ENCODE measurements at places on chromosomes 1 and 21.

DNA sequence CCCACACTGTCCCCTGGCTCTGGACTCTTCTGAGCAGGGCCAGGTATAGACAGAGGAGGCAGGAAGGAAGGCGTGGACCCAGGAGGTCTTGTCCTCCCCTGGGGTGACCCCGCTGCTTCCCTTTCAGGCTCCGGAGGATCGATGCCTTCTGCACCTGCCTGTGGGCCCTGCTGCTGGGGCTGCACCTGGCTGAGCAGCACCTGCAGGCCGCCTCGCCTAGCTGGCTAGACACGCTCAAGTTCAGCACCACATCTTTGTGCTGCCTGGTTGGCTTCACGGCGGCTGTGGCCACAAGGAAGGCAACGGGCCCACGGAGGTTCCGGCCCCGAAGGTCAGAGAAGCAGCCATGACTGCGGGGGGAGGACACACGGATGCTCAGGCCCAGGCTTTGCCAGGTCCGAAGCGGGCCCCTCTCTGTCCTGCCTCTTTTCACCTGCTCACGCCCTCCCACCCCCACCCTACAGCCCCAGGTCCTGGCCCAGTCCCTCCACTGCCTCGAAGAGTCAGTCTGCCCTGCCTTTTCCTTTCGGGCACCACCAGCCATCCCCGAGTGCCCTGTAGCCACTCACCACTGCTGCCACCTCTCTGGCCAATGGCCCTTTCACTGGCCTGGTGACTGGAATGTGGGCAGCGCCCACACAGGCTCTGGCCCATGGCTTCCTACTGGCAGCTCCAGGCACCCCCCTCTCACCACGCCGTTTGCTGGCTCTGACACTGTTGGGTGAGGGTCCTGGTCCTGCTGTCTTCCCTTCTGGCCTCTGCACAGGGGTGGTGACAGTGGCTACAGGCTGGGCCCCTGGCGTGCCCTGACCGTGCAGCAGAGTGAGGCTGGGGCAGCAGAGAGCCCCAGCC is 13.5 kb downstream of the TMEM201 start:
- H3K27ac ChIP-seq: no peak overlapping the region
- no peaks in the 10 kb centered on the region for H3K27me3 ChIP-seq
- no peak overlapping the region for H3K4me3 ChIP-seq
- peaks cover 3% of the 10 kb centered on the region for H3K36me3 ChIP-seq
- no peaks in the 10 kb centered on the region for H3K4me1 ChIP-seq

GRCh38 chr1:224047538-224047937 is 66.4 kb upstream of the FBXO28 start:
- H3K27me3 ChIP-seq: no peaks in the 10 kb centered on the region
- peak; percentile 13 for DNase-seq
- H3K36me3 ChIP-seq: no peaks in the 10 kb centered on the region
- H3K4me1 ChIP-seq: no peaks in the 10 kb centered on the region
- no peak overlapping the region for H3K4me3 ChIP-seq

- H3K36me3 ChIP-seq: no peaks in the 10 kb centered on the region
- no peak overlapping the region for H3K27ac ChIP-seq
- peaks cover 10% of the 10 kb centered on the region for H3K4me1 ChIP-seq
- peaks cover 5% of the 10 kb centered on the region for H3K27me3 ChIP-seq
These were observed 21.5 kb upstream of the STMN1 start for GRCh38 chr1:25927521-25928265.

- H3K4me1 ChIP-seq: no peaks in the 10 kb centered on the region
- no peak overlapping the region for H3K27ac ChIP-seq
- H3K27me3 ChIP-seq: no peaks in the 10 kb centered on the region
- DNase-seq: no peak
- H3K36me3 ChIP-seq: no peaks in the 10 kb centered on the region
These were observed 720.2 kb downstream of the PTPRU start for GRCh38 chr1:29956349-29957030.

- H3K27me3 ChIP-seq: no peaks in the 10 kb centered on the region
- no peak overlapping the region for H3K4me3 ChIP-seq
- DNase-seq: no peak
- no peak overlapping the region for H3K27ac ChIP-seq
- no peaks in the 10 kb centered on the region for H3K36me3 ChIP-seq
These were observed 3.6 kb upstream of the VWA1 start for GRCh38 chr1:1431845-1432273.

- DNase-seq: no peak
- H3K4me1 ChIP-seq: no peaks in the 10 kb centered on the region
- H3K36me3 ChIP-seq: no peaks in the 10 kb centered on the region
- no peak overlapping the region for H3K27ac ChIP-seq
- no peaks in the 10 kb centered on the region for H3K27me3 ChIP-seq
These were observed 81.1 kb upstream of the CNTN2 start for GRCh38 chr1:204961765-204962419.

DNA sequence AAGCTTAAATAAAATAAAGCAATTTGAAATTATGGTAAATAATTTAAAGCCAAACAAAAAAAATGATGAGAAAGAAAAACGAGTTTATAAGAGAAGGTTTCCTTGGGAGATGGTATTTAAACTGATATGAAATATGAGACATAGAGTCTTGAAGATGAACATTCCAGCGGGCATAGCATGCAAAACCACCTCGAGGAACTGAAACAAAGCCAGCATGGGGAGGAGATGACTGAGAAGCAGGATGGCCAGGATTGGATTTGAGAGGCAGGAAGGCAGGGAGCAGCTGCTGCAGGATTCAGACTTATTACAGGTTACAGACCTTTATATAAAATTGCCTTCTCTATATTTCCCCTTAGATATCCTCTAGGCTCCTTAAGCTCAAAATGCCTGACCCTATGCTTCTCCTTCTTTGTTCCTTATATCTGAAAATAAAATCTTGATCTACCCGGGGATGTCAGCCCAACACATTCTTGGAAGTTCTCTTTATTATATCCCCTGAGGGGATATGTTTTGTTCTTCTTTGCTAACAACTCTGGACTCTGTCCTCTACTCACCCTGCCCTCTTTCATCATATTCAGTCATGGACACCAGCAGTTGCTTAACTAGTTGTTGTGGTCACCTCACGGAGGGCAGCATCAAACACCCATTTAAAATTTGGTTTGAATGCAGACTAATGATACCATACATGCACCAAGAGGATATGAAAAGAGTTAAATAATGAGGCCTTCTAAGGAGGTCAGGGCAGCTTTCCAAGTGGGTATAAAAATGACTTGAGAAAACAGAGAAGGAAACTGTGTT is 719.1 kb upstream of the B3GALT2 start:
- H3K4me3 ChIP-seq: no peak overlapping the region
- H3K27me3 ChIP-seq: no peaks in the 10 kb centered on the region
- no peaks in the 10 kb centered on the region for H3K4me1 ChIP-seq
- H3K27ac ChIP-seq: no peak overlapping the region

DNA sequence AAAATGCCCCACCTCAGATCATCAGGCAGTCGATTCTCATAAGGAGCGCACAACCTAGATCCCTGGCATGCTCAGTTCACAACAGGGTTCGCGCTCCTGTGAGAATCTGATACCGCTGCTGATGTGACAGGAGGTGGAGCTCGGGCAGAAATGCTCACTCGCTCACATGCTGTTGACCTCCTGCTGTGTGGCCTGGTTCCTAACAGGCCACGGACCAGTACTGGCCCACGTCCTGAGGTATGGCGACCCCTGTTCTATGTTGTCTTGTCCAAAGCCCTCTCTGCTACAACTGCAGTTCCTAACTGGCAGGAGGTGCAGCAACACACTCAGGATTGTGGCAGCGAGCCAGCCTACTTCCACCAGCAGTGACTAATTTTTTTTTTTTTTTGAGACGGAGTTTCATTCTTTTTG is 70.6 kb downstream of the CLSTN1 start:
- DNase-seq: peak; percentile 74
- H3K27ac ChIP-seq: no peak overlapping the region
- peaks cover 7% of the 10 kb centered on the region for H3K36me3 ChIP-seq

- no peak for DNase-seq
- H3K27ac ChIP-seq: no peak overlapping the region
- peaks cover 16% of the 10 kb centered on the region for H3K4me1 ChIP-seq
- no peaks in the 10 kb centered on the region for H3K27me3 ChIP-seq
- H3K4me3 ChIP-seq: no peak overlapping the region
- no peaks in the 10 kb centered on the region for H3K36me3 ChIP-seq
These were observed 71.0 kb downstream of the CD46 start for GRCh38 chr1:207822602-207823451.

Data from astrocyte (in vitro differentiated cells and primary cell).